ENCODE measurements at places on chromosomes 4 and X.

DNA sequence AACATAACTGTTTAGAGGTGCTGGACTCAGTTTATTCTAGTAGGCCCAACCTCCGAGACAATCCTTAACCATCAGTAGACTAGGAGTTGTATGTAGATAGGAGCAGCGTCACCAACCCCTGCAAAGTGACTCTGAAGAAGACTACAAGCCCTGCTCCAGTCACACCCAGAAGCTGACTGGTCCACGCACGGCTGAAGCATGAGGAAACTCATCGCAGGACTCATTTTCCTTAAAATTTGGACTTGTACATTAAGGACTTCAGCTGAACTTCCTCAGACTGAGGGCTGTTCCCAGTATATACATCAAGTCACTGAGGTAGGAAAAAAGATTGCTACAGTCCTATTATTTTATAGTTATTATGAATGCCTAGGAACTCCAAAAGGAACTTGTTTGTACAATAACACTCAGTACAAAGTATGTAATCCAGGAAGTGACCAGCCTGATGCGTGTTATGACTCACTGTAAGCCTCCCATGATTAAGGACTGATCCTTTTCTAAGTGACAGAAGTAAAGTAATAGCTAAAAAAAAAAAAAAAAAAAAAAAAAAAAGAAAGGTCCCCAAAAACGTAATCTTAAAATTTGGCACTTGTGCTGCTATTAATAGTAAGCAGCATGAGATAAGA is 41.6 kb upstream of the UGT2B7 start:
- no peak for DNase-seq

DNA sequence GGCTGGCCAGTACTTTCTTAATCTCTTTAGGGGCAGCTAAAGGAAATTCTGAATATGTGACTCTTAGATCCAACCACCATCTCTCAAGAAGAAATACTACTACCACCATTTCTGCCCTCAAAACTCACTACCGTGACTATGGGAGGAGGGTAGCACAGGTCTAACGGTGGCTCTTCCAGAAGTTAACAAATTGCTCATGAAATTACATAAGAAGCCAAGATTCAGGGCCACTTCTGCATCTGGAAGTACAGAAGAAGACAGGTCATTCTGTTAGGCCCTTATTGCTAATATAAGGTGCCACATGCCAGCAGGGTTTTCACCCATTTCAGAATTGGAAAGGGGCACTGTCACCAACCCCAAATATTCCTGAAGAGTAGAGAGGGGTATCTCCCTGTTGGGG is 19.6 kb upstream of the NKRF start:
- DNase-seq, result no peak

GRCh38 chr4:106334741-106335470 is 18.6 kb downstream of the AIMP1 start:
- DNase-seq, result no peak

- no peak for DNase-seq
Measured at GRCh38 chr4:113826421-113826820, 64.9 kb upstream of the CAMK2D start.

- no peak for DNase-seq
Measured at GRCh38 chrX:889966-890651, 259.5 kb downstream of the SHOX start.
